Articular chondrocyte of knee joint (primary cell): ENCODE measurements at places on chromosomes 2 and 18. TPM values are rescaled to one million over a fixed set of nuclear protein-coding genes. Genes with fewer than 3 reads are reported as not detected.

M1AP gene
- 0.26 and 0.43 TPM in 2 replicates for total RNA-seq

KCNE4 gene
- total RNA-seq, result 43.4 and 63.8 TPM in 2 replicates

NOSTRIN gene
- 1.4 and 1.5 TPM in 2 replicates for total RNA-seq

POTEC gene
- not detected in 2 replicates for total RNA-seq

NEURL3 gene
- not detected in 2 replicates for total RNA-seq

SERPINB3 gene
- not detected in 2 replicates for total RNA-seq

DNER gene
- 0.78 and 1.7 TPM in 2 replicates for total RNA-seq

CCT4 gene
- total RNA-seq, result 122 and 136 TPM in 2 replicates

HOXD1 gene
- total RNA-seq, result not detected in 2 replicates
